Activated T-helper 1 cell treated with anti-CD3 and anti-CD28 coated beads, Interleukin-12 subunit alpha, Interleukin-12 subunit beta, Interleukin-2, Interleukin-4 antibody, amounts not matched to agents 30 ng/mL and 10 ng/mL and 1 ng/mL, durations not matched to agents 14 hours and 24 hours and 36 hours (primary cell): ENCODE measurements at places on chromosomes 5 and 9. TPM values are rescaled to one million over a fixed set of nuclear protein-coding genes. Genes with fewer than 3 reads are reported as not detected.

- DNase-seq: no peak
Measured at GRCh38 chr5:89493414-89493813, 610.4 kb upstream of the MEF2C start.

Gene KLHL9
- total RNA-seq: 14.1 and 15.6 TPM in 2 replicates

Gene RASEF
- total RNA-seq: not detected in 2 replicates

DNA sequence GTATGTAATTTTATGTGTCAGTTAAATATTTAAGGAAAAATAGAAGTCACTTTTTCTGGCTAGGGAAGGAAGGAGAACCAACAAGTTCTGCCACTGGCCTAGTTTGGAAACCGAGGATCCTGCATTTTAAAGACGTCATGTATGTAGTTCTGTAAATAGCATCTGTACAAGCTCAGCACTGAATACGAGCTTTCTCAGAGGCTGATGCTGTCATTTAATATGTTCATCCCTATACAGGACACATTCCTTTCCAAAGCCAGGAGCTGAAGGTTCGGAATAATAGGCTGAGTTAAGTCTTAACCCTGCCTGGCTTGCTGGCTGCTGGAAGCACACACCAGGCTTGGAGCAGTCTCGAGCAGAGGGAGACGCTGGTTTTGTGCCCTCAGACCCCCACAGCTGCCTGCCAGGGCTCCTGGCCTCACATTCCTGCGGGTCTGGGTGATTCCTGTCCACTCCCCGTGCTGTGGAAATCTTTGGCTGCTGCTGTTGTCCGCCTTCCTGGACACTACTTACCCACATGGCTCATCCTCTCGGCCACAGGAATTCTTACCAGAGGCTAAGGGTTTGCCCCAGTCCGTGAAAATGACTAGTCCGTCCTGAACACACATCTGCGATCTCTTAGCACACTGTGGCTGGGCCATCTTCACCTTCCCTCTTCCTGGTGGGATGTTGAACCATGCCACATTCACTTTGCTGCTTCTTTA, 36.6 kb downstream of the SLC46A2 start:
- DNase-seq: no peak

DNA sequence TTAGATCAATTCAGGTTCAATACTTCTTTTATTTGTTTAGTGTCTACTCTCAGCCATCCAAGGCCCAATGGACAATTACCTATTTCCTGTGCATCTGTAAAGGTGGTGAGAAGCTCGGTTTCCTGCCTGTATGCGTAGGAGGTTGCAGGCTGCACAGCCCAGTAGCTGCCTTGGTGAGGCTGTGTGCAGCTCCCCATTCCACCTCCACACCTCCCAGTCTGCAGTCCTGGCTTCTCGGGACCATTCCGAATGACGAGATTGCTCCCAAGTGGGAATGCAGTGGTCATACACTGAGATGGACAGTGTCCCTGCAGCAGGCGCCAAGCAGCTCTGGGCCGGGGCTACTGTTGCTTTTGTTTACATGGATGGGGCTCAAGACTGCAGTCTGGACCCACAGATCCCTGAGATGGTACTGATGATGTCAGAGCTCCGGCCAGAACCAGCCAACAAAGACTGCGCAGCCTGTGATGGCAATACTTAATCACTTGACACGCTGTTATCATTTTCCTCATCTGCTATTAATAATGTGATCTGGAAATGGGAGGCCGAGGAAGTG, 206.1 kb upstream of the IRX1 start:
- DNase-seq: no peak

GRCh38 chr5:74123929-74124328, 497.9 kb downstream of the ARHGEF28 start:
- DNase-seq: no peak

- DNase-seq: no peak
Measured at GRCh38 chr9:106383072-106383471, 479.9 kb upstream of the ZNF462 start.

DNA sequence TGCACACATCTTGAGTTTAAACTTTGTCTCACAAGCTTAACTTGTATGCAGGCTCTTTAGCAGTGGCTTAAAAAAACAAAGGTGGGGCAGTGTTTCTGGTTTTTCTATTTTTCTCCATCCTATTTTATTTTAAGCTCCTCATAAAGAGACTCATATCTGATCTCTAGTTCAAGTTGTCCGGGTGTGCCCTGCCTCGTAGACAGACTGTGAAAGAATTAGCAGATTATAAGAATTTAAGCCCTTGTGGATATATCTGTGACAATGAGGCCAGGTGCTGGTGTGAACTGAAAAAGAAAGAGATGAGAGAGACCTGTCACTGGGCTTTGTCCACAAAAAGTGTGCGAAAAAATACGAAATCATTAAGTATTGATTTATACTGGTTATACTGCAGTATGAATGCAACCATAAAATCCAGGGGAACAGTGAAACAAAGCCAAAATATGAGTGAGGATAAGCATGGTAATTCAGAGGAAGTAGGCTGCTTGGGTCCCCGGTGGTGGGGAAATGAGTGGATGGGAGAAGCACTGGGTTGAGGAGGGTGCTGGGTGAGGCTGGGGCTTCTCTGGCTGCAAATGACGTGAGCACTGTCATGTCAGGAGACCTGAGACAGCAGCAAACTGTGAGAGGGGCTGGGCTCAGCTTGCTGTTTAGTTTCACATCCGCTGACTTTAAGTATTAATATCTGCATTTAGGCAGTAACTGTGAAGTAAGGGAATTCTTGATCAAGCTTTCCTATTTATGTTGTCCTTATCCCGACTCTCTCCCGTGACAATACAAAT, 179.7 kb upstream of the ANKRD55 start:
- DNase-seq: peak; percentile 7

Gene GALNT12
- 2.3 and 2.5 TPM in 2 replicates for total RNA-seq

DNA sequence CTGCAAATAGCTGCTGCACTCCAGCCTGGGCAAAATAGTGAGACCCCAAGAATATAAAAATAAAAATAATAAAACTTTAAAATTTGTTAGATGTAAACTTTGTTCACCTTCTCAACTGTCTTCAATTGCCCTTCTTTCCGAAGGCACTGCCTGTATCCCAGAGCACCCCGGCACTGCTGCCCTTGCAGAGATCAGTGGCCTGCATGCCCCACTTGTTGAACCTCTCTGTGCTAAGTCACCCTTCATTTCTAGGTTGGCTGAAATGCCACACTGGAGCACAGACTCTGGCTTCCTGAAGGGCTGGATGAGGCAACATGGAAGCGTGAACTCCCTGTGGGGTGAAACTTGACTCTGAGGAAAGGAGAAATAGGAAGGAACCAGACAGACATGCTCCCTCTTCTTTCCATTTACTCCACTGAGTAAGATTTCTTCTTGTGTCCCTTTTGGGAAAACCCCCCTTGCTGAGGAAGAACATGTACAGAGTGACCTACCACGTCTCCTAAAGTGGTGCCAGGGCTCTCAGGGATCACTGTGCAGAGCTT, 8.4 kb upstream of the JMY start:
- no peak for DNase-seq

- no peak for DNase-seq
Measured at GRCh38 chr5:177382423-177383029, 1.7 kb upstream of the SLC34A1 start.

Gene CER1
- not detected in 2 replicates for total RNA-seq

GRCh38 chr5:55324815-55325418, 17.1 kb downstream of the MTREX start:
- no peak for DNase-seq

DNA sequence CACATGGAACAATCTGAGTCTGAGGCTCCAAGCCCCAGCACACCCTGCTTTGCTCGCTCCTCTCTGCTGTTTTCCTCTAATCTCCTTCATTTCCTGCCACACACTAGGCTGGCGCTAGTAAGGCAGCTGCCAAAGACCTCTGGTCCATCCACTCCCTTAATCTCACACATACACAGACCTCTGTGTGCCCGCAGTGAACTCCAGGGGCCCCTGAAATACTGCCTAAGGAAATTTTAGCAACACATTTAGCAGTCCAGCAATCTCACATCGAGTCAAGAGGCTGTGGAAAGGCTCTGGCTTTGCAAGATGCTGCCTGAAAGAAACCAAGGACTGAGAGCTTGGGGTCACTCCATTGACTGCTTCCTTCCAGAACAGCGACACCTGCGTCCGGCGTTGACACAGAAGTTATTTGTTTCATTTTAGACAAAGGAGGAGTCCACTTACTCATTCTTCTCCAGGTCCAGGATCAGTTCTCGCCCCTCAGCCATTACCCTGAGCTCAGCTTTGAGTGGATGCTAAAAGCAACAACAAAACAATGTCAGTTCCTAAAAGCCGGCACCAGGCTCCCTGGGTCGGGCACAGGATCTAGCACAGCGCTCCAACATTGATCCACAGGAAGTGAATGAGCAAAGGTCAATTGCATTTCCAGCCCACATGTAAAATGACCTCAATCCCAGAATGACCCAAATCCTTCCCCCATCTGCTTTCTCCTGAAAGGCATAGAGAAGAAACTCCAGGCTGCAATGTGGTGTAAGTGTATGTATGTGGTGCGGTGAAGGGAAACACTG, 11.5 kb downstream of the ADAM19 start:
- no peak for DNase-seq

DNA sequence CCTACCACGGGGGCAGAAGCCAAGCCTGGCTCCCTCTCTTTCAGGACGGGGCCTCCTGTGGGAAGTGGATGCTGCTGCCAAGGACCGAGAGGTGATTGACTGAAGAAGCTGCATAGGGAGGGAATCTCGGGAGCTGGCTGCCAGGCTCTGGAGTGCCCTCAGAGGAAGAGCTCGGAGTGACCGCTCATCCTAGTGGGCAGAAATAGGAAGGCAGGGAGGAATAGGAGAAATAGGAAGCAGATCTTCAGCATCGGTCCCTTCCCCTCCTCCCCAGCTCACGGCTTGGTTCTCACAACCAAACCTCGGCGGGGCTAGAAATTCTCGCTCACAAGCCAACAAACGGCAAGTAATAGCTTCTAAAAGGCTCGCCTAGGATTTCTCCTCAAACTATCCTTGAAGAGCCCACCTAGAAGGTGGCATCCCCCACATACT, 159.9 kb upstream of the RAI14 start:
- no peak for DNase-seq

Gene SNX24
- total RNA-seq: 1.2 and 1.6 TPM in 2 replicates

GRCh38 chr5:72661405-72661804, 154.2 kb upstream of the ZNF366 start:
- no peak for DNase-seq
